ENCODE measurements at places on chromosomes 3 and 15.

GRCh38 chr3:142693136-142693853, 30.5 kb upstream of the TRPC1 start:
- DNase-seq, result no peak

GRCh38 chr3:152717252-152717651, 117.7 kb upstream of the P2RY1 start:
- no peak for DNase-seq

DNA sequence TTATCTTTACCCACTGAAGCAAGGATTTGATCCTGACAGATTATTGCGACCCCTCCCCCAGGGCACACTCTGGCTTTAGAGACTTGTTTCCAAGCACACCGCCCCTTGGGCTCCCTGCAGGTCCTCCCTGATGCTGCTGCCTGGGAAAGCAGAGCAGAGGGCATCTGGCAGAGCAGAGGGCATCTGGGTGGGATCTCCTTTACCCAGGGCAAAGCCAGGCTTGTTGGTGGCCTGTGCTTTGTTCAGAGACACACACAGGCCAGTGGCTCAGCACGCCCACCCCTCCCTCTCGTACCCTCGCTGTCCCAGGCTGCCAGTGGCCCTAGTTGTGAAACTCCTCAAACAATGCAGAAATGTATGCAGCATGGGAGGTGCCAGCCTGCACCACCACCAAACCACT, 4.8 kb downstream of the KLF13 start:
- DNase-seq, result no peak

GRCh38 chr15:47750740-47751262, 33.5 kb downstream of the SEMA6D start:
- DNase-seq, result no peak

GRCh38 chr3:175105066-175105465, 245.9 kb downstream of the NAALADL2 start:
- peak; percentile 19 for DNase-seq

GRCh38 chr3:70914862-70915261, 602.4 kb upstream of the MDFIC2 start:
- DNase-seq, result no peak

DNA sequence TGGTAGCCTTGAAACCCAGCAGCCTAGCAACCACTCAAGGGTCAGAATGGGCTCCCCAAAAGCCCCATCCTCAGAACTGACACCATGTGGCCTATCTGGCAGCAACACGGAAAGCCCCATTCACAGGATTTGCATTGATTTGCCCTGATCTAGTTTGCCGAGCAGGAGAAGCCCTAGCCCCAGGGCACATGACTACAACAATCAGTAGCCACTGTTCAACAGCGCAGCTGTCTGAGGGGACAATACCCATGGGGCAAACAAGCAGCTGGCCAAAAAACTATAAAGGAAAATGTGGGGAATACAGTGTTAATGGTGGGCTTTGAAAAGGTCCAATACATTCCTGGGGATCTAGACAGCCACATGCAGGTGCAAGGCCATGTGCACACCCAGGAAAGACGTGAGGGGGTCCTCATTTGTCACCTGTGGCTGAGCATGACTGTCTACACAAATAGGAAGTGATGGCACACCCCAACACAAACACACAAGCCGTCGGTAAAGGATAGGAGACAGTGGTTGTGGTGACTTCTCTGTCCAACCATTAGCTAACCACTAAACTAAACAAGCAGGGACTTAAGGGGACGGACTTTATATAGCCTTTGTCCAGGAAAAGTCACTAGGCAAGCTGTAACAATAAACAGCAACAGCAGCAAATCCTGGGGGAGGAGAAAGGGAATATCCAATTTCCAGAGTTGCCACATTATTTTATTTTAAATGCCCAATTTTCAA, 113.7 kb downstream of the LRIG1 start:
- no peak for DNase-seq

GRCh38 chr3:149541091-149541491, 66.6 kb downstream of the TM4SF4 start:
- DNase-seq, result peak; percentile 38

DNA sequence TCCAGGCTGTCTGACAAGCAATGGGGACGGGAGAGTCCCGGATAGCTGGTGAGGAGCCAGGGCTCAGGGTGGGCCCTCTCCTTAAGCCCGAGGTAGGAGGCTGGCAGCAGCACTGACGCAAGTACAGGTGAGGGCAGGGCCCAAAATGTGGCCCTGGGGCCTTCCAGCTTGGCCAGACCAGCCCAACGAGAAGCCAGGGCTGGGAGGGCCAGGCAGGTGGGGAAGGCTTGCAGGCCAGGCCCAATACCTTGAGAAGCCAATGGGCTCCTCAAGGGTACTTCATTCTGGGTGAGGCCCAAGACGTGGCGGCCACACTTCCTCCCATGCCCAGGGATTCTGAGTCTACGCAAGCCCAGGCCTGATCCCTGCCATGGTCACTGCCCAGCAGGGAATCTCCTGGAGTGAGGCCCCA, 37.2 kb downstream of the AMOTL2 start:
- no peak for DNase-seq

- peak; percentile 39 for DNase-seq
Measured at GRCh38 chr15:31328428-31328968, 1.9 kb downstream of the KLF13 start.

DNA sequence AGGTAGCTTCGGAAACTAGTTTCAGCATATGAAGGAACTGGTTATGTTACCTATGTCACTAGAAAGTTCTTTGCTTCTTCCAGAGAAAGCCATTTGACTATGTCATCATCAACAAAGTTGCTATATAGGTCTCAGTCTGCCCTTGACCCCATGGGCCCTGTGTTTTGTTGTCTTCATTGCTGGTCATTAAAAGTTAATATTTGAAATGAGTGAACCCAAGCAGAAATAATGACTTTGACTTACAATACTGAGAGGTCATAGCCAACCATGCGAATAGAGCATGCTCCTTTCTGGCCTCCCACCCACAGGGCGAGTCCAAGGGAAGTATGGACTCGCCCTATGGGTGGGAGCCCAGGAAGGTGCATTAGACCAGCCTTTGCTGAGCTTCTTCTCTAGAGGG, 40.9 kb downstream of the APH1B start:
- DNase-seq, result no peak

DNA sequence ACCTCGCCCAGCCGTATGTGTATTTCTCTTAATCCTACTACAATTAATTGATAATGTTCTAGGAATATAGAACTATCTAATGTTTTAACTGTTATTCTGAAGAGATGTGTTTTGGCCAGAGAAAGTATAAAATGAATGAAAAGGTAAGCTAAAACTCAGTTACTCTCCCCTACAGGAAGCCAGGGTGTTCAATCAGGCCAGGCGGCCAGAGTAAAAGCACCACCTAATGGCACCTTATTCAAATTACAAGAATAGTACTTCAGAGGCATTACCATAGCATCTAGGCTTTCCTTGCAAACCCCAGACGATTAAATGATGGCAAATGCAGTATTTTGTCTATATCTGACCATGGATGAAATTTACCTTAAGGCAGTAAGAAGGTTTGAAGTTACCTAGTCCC, 10.4 kb downstream of the SLC12A8 start:
- DNase-seq, result peak; percentile 35

DNA sequence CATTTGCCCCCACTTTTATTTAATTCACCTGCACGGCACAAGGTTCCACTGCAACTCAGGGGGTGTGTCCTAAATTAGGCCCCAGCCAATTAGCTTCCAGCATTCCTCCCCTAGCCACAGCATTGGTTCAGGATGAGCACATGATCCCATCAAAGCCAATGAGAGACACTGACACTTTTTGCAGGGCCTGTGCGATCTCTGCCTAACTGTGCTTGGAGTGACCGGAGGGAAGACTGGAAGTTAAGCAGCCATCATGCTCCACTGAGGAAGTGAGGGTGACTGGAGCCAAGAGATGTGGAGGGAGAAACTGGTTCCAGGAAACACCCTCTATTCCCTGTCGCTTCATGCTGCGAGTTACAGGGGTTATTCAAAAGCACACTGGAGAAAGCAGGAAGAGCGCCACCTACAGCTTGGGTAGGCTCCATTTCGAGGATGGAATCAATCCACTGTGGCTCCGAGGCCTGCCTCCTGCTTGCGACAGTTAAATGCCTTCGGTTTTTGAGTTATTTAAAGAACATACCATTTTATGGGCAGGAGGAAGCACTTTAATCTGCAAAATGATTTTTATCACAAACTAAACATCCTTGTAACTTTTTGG, 122.2 kb upstream of the WNT5A start:
- no peak for DNase-seq

DNA sequence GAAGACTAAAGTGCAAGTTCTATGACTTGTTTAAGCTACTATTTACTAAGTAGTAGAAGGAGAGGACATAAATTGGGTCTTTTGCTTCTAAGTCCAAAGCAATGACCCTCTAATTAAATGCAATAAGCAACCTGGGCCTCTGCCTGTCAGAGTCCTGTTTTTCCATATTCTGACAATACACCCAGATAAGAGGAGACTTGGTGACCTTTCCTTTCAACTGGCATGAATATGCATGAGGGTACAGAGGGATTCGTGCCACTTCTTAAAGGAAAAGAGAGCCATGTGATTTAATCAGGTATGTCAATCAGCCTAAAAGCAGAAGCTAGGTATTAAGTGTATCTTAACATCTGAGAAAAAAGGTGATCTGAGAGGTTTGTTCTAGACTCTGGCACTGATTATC, 50.7 kb upstream of the FGF7 start:
- no peak for DNase-seq

DNA sequence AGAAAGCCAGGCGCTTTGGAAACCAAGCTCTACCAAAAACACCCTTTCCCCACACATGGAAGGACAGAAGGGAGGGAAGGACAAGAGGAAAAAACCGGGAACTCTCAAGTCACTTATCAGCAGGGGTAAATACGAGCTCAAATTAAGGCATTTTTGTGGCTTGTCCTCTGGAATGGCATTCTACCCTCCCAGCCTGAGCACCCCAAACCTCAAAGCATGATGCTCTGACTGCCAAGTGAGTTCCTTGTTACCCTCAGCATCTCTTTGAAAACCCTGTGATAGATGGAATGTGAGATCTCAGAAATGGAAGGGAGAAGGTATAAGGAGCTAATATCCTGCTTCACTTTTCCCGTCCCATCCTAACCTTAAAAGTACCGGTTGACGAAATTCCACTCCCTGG, 8.1 kb upstream of the CSPG5 start:
- DNase-seq, result no peak

DNA sequence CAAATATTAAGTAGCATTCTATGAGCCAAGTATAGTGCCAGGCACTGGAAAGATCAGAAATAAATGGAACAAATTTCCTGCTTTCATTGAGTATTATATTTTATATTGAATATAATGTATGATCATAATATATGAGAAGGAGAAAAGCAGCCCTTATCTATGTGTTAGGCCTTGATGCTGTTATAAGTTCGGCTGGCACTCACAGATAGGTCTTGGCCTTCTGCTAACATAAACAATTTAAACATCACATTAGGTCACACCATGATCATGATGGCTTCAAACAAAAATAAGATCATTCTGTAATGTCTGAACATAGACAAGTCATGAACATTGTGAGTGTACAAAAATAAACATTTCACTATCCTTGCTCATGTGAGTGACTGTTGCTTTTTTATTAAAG, 584.0 kb upstream of the ZNF385D start:
- DNase-seq, result no peak

DNA sequence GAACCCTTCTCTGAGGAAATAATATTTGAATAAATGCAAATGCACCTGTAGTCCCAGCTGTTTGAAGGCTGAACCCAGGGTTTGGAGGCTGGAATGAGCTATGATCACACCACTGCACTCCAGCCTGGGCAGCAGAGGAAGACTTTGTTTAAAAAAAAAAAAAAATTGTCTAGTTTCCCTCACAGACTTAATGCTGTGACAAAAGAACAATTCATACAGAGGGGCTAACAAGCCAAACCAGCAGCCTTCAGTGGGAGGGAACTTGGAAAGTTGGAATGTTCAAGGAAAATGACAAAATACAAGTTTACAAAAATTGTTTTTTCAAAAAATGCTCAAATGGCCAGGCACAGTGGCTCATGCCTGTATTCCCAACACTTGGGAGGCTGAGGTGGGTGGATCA, 228.0 kb upstream of the CGNL1 start:
- DNase-seq, result no peak

DNA sequence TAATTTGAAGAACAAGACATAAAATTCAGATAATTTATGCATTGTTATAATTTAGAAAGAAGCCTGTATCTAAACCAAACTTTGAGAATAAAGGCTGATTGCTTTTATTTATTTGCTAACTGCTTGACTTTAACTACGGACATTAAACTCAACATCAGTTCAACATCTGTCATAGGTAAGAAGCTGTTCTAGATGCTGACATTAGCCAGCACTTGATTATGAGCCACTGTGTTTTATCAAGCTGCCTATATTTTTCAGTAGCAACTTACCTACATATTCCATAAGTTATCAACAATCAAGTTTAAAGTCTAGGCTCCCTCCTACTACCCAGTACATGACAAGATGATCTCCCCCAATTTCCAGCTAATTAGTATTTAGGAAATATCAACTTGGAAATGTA, 42.1 kb downstream of the USF3 start:
- DNase-seq, result no peak
